ENCODE measurements at places on chromosomes 13 and 19. TPM values are rescaled to one million over a fixed set of nuclear protein-coding genes. Genes with fewer than 3 reads are reported as not detected.

UQCR11 gene
- polyA plus RNA-seq = 237 TPM

DNAJC15 gene
- 0.40 TPM for polyA plus RNA-seq

ZNF560 gene
- 0.61 TPM for polyA plus RNA-seq

ZNF565 gene
- polyA plus RNA-seq = 9.7 TPM

FPR1 gene
- polyA plus RNA-seq = not detected

POU4F1 gene
- polyA plus RNA-seq = not detected

PRTN3 gene
- not detected for polyA plus RNA-seq

GATAD2A gene
- polyA plus RNA-seq = 18.1 TPM

ADGRE2 gene
- polyA plus RNA-seq = not detected

VSTM2B gene
- 24.4 TPM for polyA plus RNA-seq

ZBTB32 gene
- not detected for polyA plus RNA-seq

TBXA2R gene
- not detected for polyA plus RNA-seq

KIRREL2 gene
- 2.1 TPM for polyA plus RNA-seq

RAB20 gene
- polyA plus RNA-seq = not detected

LILRA1 gene
- polyA plus RNA-seq = not detected

GAPDHS gene
- polyA plus RNA-seq = not detected

ZNF285 gene
- polyA plus RNA-seq = 47.1 TPM

CGB8 gene
- not detected for polyA plus RNA-seq

RNF113B gene
- polyA plus RNA-seq = not detected

PSG5 gene
- not detected for polyA plus RNA-seq

B3GNT8 gene
- polyA plus RNA-seq = not detected

OR4F17 gene
- 0.90 TPM for polyA plus RNA-seq

CYP2S1 gene
- polyA plus RNA-seq = not detected

BRCA2 gene
- 0.11 TPM for polyA plus RNA-seq

NLRP9 gene
- polyA plus RNA-seq = not detected

PTOV1 gene
- polyA plus RNA-seq = 288 TPM

SIGLECL1 gene
- polyA plus RNA-seq = not detected

SLITRK5 gene
- polyA plus RNA-seq = 4.3 TPM
